ENCODE measurements at places on chromosomes 3 and 15.

- DNase-seq: no peak
Observed at GRCh38 chr3:137242836-137243400, 285.1 kb downstream of the IL20RB start.

- no peak for DNase-seq
Observed at GRCh38 chr3:129532261-129532660, 3.8 kb downstream of the RHO start.

DNA sequence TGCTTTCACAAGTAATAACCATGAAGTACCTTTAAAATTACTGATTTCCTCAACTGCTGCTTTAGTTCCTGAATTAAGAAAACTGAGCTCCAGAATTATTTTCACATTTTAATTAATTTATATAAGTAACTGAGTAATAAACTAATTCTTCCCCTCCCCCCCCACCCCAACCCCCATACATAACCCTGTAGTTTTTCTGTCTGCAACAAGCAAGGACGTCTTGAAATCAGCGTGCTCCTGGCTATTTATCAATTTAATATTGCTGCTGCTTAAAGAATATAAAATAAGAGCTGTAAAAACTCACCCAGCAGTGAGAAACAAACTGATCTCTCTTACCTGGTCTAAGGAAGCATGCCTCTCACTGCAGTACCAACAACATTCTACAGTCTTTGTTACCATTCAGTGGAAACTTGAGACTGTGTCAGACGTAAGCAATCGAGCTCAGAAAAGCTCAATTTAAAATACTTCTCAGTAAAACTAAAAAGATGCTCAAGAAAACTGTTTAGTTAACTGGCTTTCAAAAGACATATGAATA lies 121.0 kb downstream of the TFDP2 start:
- DNase-seq: peak; percentile 29

- DNase-seq: peak; percentile 63
Observed at GRCh38 chr15:43225201-43225949, 4.6 kb upstream of the EPB42 start.

DNA sequence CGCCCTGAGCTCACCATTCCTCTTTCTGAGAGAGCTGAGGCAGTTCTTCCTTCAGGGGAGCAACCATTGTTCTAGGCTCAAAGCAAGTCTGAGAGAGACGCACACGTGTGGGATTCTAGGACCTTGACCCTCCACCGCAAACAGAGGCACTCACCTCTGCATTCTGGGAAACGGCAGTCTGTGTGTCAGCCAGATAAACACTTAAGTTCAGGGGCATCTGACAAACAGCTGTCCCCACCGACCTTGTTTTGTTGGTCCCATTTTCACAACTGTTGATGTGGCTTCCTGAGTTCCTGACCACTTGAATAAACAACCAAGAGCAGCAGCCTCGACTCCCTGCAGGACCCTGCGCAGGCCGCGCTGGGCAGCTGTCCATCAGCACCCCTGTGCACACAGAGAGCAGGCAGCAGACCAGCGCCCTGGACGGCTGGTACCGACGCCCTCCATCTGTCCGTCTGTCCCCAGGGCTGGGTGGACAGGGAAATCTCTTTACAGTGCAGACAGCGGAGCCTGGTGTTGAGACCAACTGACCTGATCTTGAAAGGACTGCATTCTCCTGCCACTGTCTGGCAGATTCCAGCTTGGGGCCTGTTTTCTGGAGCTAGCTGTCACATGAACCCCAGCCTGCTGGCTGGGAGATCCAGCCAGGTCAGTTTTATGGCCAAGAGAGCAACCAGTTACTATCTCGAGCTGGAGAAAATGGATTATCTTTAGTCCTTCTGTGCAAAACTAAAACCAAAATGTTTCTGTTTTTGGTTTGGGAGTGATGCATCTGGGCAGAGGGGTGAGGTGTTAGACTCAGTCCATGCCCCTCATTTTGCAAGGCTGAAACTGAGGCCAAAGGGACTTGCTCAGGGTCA lies 64.2 kb downstream of the FAM43A start:
- DNase-seq: no peak

DNA sequence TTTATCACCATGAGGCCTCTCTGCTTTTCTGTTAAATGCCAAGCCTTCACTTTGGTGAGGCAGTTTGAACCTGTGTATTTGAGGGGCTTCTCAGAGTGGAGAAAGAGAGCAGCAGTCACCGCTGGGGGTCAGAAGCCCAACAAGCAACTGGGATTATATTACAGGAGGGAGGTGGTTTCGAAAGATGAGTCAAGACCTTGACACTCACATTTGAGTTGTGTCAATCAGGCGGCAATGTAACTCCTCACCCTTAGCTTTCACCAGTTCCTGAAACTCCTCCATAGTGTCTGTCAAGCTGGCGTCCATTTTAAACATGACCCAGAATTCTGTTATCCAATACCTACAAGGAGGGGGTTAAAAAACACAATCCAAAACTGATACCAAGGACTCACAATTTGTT lies 46.5 kb downstream of the RASGRP1 start:
- no peak for DNase-seq

- no peak for DNase-seq
Observed at GRCh38 chr15:82660378-82660777, 13.2 kb upstream of the CPEB1 start.

- DNase-seq: no peak
Observed at GRCh38 chr3:40152482-40153133, 156.9 kb upstream of the EIF1B start.

DNA sequence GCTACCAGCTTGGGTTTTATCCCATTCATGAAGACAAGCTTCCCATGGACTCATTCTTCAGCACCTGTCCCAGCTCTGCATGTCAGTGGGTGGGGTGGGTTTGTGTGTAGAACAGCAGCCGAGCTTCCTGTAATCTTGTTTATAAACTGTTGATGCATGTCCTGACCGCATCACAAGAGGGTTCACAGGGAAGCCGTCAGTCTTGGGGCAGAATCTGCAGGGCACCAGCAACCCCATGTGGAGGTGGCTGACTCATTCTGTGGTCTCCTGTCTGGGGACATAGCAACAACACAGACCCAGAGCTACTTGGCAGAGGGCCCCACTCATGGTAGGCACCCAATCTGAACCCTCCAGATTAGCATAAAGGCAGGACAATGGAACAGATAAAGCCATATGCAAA lies 35.6 kb downstream of the DAPK2 start:
- peak; percentile 55 for DNase-seq

- DNase-seq: no peak
Observed at GRCh38 chr3:44342176-44342790, 3.7 kb downstream of the TCAIM start.
